Activated gamma-delta T cell treated with Interleukin-2 at 50 U/mL for 16 hours (primary cell): ENCODE measurements at places on chromosomes 2 and 18.

DNA sequence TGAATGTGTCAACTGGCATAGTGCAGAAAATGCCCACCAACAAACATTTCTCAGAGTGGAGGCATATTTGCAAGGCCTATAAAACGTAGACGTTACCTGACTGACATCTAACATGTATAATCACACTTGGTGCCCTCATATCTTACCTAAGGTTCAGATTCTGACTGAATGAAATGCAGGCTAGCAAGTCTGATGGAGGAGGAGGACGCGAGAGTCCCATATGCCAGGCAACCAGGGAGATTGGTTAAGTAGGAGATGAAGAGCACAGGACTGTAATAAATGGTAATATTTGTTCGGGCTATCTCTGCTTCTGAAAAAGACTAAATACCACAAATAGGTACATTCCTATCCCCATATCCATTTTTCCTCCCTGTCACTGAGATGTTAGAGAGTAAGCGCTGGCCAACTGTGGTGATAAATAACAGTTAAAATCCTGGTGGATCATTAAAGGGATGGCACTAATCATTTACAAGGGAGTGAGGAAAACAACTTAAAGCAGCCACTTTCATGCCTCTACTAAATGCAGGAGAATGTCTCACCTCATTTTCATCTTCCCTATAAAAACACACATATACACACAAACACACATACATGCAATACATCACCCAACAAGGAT, 217.2 kb downstream of the TMEM163 start:
- DNase-seq: no peak

- no peak for DNase-seq
These were observed 121.1 kb upstream of the KLHL14 start for GRCh38 chr18:32893915-32894314.

GRCh38 chr2:50591642-50592041, 440.3 kb downstream of the NRXN1 start:
- no peak for DNase-seq

DNA sequence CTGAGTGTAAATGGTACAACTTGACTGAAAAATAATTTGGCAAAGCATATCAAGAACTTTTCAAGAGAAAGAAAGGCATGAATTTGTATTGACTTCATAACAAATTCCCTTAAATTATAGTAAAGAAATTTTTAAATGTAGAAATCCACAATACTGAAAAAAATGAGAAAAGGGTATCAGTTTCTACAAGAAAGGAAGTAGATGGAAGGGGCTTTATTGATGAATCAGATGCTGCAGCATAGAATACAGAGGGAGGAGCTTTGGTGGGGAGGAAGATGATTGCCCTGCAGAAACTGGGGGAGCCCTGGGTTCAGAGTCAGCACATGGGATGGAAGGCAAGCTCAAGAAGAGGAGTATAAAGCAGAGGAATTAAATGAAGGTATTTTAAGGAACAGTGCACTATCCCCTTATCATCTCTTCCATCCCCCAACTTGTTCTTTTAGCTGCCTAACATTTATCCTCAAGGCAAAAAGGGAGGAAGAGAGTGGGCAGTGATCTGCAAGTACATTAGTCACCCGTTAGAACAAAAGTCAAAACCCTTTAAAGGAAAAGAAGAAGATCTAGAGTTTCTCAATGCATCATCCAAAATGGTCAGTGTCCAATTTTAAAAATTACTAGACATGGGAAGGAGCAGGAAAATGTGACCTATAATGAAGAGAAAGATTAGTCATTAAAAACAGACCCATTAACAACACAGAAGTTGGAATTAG, 77.7 kb downstream of the KCTD18 start:
- no peak for DNase-seq

- DNase-seq: no peak
These were observed 128.1 kb downstream of the BIRC6 start for GRCh38 chr2:32484937-32485336.

GRCh38 chr18:66342577-66342976, 261.3 kb downstream of the CDH19 start:
- no peak for DNase-seq

GRCh38 chr2:220744861-220745260, 827.2 kb downstream of the EPHA4 start:
- DNase-seq: no peak

DNA sequence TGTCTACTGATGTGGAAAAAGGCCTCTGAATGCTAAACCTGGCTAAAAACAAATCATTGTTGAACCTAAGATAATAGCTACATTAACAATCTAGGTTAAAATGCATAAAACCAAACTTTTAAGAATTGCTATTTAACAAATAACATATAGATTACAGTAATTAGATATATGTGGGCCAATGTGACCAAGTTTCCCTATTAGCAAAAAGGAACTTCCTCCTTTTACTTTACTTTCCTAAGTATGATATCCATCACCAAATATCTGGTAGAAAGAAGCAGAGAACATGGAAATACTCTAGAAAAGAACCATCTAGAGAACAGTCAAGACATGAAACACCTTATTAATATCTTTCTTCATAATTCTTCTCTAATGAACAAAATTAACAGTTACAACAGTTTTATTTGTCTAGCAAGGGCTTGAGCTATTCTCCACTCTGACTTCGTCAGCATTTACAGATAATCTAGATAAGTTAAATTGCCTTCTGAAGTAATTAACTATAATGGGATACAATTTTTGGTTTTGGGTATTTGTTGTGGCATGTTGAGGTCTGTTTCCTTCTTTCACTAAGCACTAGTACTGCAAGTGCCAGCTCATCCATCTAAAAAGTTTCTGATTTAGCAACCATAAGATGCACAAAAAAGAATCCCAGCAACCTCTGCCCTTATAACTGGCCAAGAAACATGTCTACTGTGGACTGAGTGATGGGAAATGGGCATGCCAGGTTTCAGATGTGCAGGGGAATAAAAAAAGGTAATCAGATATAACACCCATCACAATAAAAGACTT, 53.3 kb downstream of the MEMO1 start:
- DNase-seq: no peak

- no peak for DNase-seq
These were observed 48.0 kb downstream of the SCN2A start for GRCh38 chr2:165287094-165287778.

DNA sequence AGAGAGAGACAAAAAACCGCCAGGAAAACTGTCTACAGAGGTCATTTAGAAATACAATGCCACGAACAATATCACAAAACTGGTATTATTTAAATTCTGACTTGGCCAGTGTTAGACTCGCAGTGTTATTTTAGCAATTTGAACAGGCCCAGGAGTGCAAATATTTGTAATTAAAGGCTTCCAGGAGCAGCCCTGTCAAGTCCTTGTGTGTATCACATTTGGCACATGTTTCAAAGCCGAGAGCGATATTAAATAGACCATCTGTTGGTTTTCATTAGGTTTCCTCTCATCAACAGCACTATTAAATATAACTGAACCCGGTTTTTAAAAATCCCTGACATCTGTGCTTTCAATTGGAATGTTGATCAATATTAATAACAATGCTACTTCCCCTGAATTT, 656.9 kb downstream of the TSN start:
- DNase-seq: no peak

DNA sequence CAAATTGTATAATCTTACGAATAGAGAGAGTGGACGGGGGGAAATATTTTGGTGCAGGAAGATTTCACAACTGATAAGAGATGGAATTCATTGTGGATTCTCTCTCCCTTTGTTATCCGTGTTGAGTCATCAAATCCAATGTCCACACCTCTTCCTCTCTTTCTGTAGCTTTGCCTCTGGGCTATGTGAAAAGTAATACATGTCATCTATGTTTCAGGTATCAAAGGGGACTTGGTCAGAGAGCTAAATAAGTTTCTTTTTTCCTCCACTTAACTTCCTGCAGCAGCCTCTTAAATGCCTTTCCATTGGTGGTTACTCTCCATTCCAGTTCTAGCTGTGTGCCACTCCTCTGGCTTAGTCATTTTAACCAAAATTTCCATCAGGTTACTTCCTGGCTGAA, 169.3 kb upstream of the NXPH2 start:
- no peak for DNase-seq

DNA sequence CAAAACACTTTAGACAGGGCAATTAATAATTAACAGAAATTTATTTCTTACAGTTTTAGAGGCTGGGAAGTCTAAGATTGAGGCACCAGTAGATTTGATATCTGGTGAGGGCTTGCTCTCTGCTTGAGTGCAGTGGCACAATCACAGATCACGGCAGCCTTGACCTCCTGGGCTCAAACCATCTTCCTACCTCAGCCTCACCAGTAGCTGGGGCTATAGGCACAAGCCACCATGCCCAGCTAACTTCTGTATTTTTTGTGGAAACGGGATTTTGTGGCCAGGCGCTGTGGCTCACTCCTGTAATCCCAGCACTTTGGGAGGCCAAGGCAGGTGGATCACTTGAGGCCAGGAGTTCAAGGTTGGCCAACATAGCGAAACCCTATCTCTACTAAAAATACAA, 29.0 kb upstream of the ACVR1 start:
- DNase-seq: no peak

GRCh38 chr2:224145751-224146355, 106.8 kb upstream of the SERPINE2 start:
- no peak for DNase-seq

GRCh38 chr18:36274083-36274715, 23.3 kb upstream of the FHOD3 start:
- DNase-seq: no peak

DNA sequence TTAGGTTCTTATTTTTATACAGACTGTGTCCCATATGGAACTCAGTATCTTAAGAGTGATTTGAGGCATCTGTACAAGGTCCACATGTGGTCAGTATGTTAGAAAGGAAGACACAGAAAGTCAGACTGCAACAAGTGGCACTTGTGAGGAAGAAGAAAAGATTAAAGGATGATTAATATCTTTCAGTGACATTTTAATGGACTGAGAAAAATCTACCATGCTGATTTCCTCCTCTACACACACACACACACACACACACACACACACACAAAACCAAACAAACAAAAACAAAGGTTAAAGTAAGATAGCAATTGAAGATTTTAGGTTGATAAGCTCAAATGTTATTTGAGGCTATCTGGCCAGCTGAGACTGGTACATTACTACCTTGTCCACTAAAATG, 94.5 kb upstream of the CHRNA1 start:
- DNase-seq: no peak

DNA sequence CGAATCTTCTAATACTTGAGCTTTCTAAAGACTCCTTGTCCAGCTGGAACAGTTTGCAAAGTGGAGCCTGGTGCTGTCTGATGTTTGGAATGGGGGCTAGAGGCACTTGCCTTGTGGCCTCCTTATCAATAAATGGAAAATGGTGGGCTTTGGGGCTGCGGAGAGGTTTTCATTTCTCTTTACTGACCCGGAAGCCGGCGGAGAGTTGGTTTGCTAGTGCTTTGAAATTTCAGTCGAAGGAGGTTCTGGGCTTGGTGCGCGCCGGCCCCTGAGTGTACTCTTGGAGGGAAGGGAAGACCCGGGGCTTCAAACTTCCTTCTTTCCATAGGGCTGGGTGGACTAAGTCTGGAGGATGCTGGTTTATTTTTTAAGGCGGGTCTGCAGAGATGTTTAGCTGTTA, 714 bp downstream of the RPIA start:
- DNase-seq: peak; percentile 13

DNA sequence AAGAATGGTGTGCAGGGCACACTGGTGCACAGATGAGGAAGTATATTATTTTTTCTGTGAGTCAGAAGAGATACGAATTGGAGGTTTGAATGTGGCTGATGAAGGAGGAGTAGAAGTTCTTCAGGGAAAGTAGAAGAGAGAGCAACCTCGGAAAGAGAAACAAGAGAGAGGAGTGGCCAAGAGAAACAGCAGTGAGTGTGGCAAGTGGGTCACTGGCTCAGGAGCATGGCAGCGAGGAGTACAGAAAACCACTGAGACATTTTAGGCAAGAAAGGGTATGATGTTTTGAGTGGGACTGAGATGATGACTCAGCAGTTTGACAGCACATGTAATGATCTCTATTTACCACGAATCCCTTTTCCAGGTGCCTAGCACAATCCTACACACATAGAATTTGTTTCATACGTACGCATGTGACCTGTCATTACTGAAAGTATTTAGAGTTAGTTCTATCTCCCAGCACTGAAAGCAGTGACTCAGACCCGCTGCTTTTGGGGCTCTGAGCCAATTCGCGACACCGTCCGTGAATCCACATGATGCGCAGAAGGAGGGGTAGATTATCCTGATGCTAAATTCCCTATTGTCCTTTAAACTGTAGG, 915.4 kb downstream of the DCDC2C start:
- DNase-seq: no peak

DNA sequence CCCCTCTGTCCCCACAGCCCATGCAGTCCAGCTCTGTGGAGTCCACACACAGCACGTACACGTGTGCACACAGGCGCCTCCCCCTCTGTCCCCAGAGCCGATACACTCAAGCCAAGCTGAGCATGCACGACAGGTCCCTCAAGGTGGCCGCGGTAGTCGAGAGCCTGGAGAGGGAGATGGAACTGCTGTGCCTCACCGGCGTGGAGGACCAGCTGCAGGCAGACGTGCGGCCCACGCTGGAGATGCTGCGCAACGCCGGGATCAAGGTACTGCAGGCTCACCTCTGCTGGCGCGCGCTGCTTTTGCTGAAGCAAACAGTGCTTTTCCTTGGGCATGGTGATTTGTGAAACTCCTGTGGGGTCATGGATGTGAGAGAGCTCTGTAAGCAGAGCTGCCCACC, 58.5 kb upstream of the NFATC1 start:
- no peak for DNase-seq

GRCh38 chr2:22812065-22812680, 572.8 kb upstream of the KLHL29 start:
- DNase-seq: no peak

GRCh38 chr2:173048897-173049661, 26.6 kb upstream of the MAP3K20 start:
- no peak for DNase-seq

GRCh38 chr18:50737127-50737526, 82.7 kb downstream of the MRO start:
- DNase-seq: no peak

GRCh38 chr2:156333951-156334495, 1.5 kb upstream of the NR4A2 start:
- DNase-seq: peak; percentile 70

GRCh38 chr18:34631093-34631966, 78.8 kb upstream of the DTNA start:
- no peak for DNase-seq

DNA sequence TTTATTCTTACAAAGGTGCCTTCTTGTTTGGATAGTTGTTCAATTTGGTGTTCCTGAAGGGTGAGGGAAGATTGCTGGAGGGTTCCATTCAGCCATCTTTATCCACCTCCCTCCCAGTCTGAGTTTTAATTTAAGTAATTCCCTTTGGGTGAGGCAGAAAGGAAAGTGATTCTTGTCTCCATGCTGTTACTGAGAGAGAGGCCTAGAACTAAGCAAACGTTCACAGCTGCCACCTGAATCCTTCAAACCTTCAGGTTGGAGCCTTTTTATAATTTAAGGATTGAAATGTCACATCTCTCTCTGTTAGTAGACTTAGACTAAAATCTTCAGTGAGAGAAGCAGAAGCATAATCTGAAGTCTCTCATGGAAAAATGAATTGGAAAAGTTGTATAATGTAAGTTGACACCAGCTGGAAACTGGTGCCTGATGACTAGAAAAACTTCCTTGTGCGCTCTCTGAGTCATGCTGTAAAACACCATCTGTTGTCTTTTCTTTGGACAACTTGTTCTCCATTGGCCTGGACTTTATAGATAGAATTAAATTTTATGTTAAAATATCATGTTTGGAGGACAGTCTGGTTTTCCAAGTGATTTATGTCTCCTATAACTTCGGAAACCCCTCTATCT, 14.6 kb downstream of the STRADB start:
- DNase-seq: no peak

GRCh38 chr2:72349016-72349415, 201.4 kb upstream of the CYP26B1 start:
- no peak for DNase-seq

GRCh38 chr2:224927646-224928173, 114.6 kb downstream of the DOCK10 start:
- DNase-seq: peak; percentile 47
